ENCODE measurements at places on chromosomes 5 and 9.
A peak's percentile ranks its signal among the peaks of the same experiment; 100 is the strongest.

- DNase-seq: no peak
- peaks cover 37% of the 10 kb centered on the region for H3K4me1 ChIP-seq
- H3K27me3 ChIP-seq: no peaks in the 10 kb centered on the region
- no peak overlapping the region for H3K27ac ChIP-seq
- peaks cover 10% of the 10 kb centered on the region for H3K36me3 ChIP-seq
Observed at GRCh38 chr9:79660615-79661014, 88.8 kb downstream of the TLE4 start.

GRCh38 chr5:172106511-172107356 is 81.3 kb downstream of the STK10 start:
- H3K36me3 ChIP-seq: peaks cover 43% of the 10 kb centered on the region
- peak overlapping the region; percentile 29 for H3K27ac ChIP-seq
- peak; percentile 36 for DNase-seq
- H3K4me1 ChIP-seq: peaks cover 52% of the 10 kb centered on the region

GRCh38 chr5:41157272-41157894 is 55.9 kb downstream of the C6 start:
- no peak overlapping the region for H3K27ac ChIP-seq
- H3K36me3 ChIP-seq: no peaks in the 10 kb centered on the region
- no peaks in the 10 kb centered on the region for H3K27me3 ChIP-seq
- no peak for DNase-seq
- no peaks in the 10 kb centered on the region for H3K4me1 ChIP-seq

GRCh38 chr9:13396418-13396817 is 116.9 kb upstream of the MPDZ start:
- no peak overlapping the region for H3K4me3 ChIP-seq
- no peaks in the 10 kb centered on the region for H3K27me3 ChIP-seq
- no peaks in the 10 kb centered on the region for H3K36me3 ChIP-seq
- H3K4me1 ChIP-seq: no peaks in the 10 kb centered on the region

DNA sequence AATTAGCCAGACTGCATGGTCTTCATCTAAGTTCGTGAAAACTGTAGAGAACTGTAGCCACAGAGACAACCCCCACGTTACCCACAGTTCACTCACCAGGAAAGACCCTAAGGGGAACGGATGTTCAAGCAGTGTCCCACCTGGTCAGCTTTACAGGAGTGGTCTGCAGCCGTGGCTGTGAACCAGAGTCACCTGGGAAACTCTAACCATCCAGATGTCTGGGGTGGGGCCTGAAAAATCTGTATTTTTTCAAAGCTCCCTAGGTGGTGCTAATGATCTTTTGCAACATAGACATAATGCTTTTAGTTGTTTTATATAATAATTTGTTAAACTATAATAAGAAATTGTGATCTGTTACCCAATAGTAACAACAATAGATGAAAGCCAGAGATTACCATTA is 47.7 kb upstream of the ANGPTL2 start:
- no peak for DNase-seq
- no peaks in the 10 kb centered on the region for H3K27me3 ChIP-seq
- no peaks in the 10 kb centered on the region for H3K4me1 ChIP-seq
- no peak overlapping the region for H3K4me3 ChIP-seq
- H3K36me3 ChIP-seq: no peaks in the 10 kb centered on the region

DNA sequence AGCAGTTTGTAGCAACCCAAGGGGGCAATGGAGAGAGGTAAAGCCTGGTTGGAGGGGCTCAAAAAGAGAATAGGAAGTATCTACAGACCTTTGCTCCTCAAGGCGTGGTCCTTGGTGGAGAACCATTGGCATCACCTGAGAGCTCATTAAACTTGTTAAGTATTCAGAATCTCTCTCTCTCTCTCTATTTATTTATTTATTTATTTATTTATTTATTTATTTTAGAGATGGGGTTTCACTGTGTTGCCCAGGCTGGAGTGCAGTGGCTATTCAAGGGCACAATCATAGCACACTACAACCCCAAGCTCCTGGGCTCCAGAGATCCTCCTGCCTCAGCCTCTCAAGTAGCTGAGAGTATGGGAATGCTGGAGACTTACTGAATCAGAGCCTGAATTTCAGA is 193.1 kb upstream of the ADCY2 start:
- DNase-seq: no peak
- no peaks in the 10 kb centered on the region for H3K27me3 ChIP-seq
- H3K4me1 ChIP-seq: no peaks in the 10 kb centered on the region
- H3K27ac ChIP-seq: no peak overlapping the region
- H3K4me3 ChIP-seq: no peak overlapping the region
- H3K36me3 ChIP-seq: no peaks in the 10 kb centered on the region

GRCh38 chr9:16545639-16546038 is 324.8 kb downstream of the BNC2 start:
- DNase-seq: no peak
- no peaks in the 10 kb centered on the region for H3K4me1 ChIP-seq
- H3K27me3 ChIP-seq: no peaks in the 10 kb centered on the region
- no peaks in the 10 kb centered on the region for H3K36me3 ChIP-seq

- no peak for DNase-seq
- H3K27ac ChIP-seq: no peak overlapping the region
- no peaks in the 10 kb centered on the region for H3K27me3 ChIP-seq
- H3K36me3 ChIP-seq: no peaks in the 10 kb centered on the region
- H3K4me3 ChIP-seq: no peak overlapping the region
- no peaks in the 10 kb centered on the region for H3K4me1 ChIP-seq
Observed at GRCh38 chr5:29930316-29930715, 1263.2 kb upstream of the CDH6 start.

DNA sequence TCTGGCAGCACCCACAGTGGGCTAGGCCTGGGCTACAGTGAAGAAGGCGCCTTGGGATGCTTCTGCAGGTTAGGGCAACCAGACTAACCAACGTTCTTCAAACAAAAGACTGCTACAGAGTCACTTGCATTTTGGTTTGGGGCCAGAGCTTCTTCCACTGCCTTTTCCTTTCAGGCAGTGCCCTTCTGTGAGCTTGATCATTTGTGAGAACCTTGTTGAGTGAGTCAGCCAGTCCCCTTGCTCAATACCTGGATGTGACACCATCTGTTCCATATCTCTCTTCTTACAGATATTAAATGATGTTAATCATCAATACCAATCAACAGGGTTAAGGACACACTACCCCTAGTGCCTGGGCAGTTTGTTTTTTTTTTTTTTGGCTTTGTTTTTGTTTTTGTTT is 46.5 kb upstream of the VDAC1 start:
- peaks cover 2% of the 10 kb centered on the region for H3K36me3 ChIP-seq
- no peak for DNase-seq
- H3K27ac ChIP-seq: no peak overlapping the region
- H3K4me3 ChIP-seq: no peak overlapping the region
- H3K27me3 ChIP-seq: no peaks in the 10 kb centered on the region

DNA sequence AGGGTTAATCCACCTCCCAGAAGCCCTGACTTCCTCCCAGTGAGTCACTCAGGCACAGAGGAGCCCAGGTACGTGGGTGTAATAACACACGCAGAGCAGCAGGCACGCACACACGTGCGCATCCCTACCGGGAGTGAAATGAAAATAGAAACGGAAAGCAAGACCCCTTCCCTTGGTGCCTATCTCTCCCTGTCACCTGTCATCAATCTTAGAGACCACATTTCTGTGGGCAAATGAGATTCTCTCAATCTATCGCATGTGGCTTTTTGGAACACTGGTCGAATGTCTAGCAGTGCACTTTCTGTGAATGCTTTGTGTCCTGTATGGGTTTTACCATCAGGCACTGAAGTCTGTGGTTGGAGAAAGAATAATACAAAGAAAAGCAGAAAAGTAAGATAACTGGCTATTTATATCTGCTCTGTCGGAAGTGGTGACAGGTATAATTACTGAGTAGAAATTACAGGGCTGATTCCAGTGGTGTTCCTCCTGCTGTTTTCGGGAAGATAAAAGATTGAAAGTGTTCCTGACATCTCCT is 137.7 kb upstream of the GRIA1 start:
- H3K36me3 ChIP-seq: no peaks in the 10 kb centered on the region
- peaks cover 11% of the 10 kb centered on the region for H3K27me3 ChIP-seq
- H3K27ac ChIP-seq: no peak overlapping the region
- DNase-seq: no peak
- H3K4me3 ChIP-seq: peak overlapping the region; percentile 51

- H3K36me3 ChIP-seq: no peaks in the 10 kb centered on the region
- DNase-seq: no peak
- H3K4me1 ChIP-seq: no peaks in the 10 kb centered on the region
- H3K4me3 ChIP-seq: no peak overlapping the region
Observed at GRCh38 chr5:57745700-57746651, 263.4 kb upstream of the ACTBL2 start.

- H3K36me3 ChIP-seq: no peaks in the 10 kb centered on the region
- peaks cover 45% of the 10 kb centered on the region for H3K4me1 ChIP-seq
- DNase-seq: no peak
- H3K27me3 ChIP-seq: no peaks in the 10 kb centered on the region
Observed at GRCh38 chr5:76303921-76304320, 99.2 kb upstream of the IQGAP2 start.

DNA sequence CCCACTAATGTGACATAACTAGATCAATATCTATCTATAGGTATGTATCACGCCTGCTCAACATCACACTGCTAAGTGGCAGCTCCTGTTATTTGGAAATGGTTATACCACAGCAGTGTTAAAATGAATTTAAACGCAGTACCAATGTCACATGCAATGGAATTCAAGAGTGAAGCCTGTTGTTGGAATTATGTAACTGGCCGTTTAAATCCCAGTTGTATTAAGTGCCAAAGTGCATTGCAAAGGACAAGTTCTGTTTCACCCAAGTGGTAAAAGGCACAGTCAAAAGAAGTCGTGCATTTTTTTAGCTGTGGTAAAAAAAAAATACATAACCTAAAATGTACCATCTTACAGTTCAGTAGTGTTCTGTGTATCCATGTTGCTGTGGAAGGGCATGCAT is 4.3 kb downstream of the NTRK2 start:
- no peak for DNase-seq
- H3K36me3 ChIP-seq: no peaks in the 10 kb centered on the region
- peaks cover 32% of the 10 kb centered on the region for H3K27me3 ChIP-seq
- H3K4me1 ChIP-seq: no peaks in the 10 kb centered on the region
- no peak overlapping the region for H3K27ac ChIP-seq

- DNase-seq: no peak
- H3K27me3 ChIP-seq: no peaks in the 10 kb centered on the region
- H3K4me3 ChIP-seq: no peak overlapping the region
- no peaks in the 10 kb centered on the region for H3K36me3 ChIP-seq
- H3K4me1 ChIP-seq: no peaks in the 10 kb centered on the region
- H3K27ac ChIP-seq: no peak overlapping the region
Observed at GRCh38 chr5:32935283-32935682, 224.2 kb downstream of the NPR3 start.

GRCh38 chr9:72262063-72262462 is 102.9 kb downstream of the ZFAND5 start:
- H3K4me3 ChIP-seq: no peak overlapping the region
- no peak overlapping the region for H3K27ac ChIP-seq
- peaks cover 51% of the 10 kb centered on the region for H3K27me3 ChIP-seq
- no peak for DNase-seq
- H3K36me3 ChIP-seq: no peaks in the 10 kb centered on the region

- H3K4me3 ChIP-seq: no peak overlapping the region
- DNase-seq: no peak
- peaks cover 7% of the 10 kb centered on the region for H3K36me3 ChIP-seq
- H3K4me1 ChIP-seq: peaks cover 9% of the 10 kb centered on the region
- H3K27ac ChIP-seq: no peak overlapping the region
- no peaks in the 10 kb centered on the region for H3K27me3 ChIP-seq
Observed at GRCh38 chr9:37406603-37407401, 15.7 kb upstream of the GRHPR start.

GRCh38 chr9:107614765-107615164 is 125.2 kb upstream of the KLF4 start:
- no peaks in the 10 kb centered on the region for H3K4me1 ChIP-seq
- H3K27me3 ChIP-seq: peaks cover 9% of the 10 kb centered on the region
- H3K4me3 ChIP-seq: no peak overlapping the region
- no peak overlapping the region for H3K27ac ChIP-seq
- DNase-seq: no peak
- H3K36me3 ChIP-seq: no peaks in the 10 kb centered on the region

DNA sequence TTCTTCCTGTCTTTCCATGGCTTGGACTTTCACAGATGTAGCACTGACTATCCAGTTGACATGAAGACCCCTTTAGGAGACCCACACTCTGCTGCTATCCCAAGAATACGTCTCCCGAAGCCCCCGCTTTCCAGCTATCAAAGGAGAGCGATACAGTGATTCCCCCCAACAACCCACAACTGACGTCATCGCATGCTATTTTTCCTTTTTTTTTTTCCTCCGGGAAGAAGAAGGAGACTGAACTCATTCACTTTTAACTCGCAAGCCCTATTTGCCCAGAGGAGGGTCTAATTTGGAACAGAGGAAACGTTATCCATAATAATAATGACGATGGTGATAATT is 2.1 kb downstream of the PAPPA start:
- peaks cover 6% of the 10 kb centered on the region for H3K4me1 ChIP-seq
- H3K36me3 ChIP-seq: no peaks in the 10 kb centered on the region
- H3K27me3 ChIP-seq: peaks cover 84% of the 10 kb centered on the region
- no peak overlapping the region for H3K27ac ChIP-seq
- no peak overlapping the region for H3K4me3 ChIP-seq
- no peak for DNase-seq

GRCh38 chr9:111649016-111649415 is 12.4 kb upstream of the GNG10 start:
- H3K4me1 ChIP-seq: no peaks in the 10 kb centered on the region
- H3K4me3 ChIP-seq: no peak overlapping the region
- H3K27me3 ChIP-seq: no peaks in the 10 kb centered on the region

DNA sequence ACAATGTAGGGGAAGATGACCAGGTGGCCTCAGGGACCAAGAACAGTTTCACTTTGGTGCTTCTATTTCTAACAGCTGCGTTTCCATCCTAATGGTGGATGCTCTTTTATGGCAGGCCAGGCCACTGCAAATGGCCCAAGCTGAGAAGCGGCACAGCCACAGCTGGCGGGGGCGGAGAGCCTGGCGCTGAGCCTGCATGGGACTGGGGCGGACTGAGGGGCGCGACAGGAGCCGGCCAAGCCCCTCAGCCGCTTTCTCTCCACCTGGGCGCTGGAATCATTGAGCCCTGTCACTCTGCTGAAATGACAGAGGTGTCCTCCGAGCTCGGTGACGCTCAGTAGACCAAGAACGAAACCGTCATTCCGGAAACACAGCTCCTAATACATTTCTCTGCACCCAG is 317.3 kb upstream of the PDE4D start:
- DNase-seq: no peak
- no peaks in the 10 kb centered on the region for H3K4me1 ChIP-seq

DNA sequence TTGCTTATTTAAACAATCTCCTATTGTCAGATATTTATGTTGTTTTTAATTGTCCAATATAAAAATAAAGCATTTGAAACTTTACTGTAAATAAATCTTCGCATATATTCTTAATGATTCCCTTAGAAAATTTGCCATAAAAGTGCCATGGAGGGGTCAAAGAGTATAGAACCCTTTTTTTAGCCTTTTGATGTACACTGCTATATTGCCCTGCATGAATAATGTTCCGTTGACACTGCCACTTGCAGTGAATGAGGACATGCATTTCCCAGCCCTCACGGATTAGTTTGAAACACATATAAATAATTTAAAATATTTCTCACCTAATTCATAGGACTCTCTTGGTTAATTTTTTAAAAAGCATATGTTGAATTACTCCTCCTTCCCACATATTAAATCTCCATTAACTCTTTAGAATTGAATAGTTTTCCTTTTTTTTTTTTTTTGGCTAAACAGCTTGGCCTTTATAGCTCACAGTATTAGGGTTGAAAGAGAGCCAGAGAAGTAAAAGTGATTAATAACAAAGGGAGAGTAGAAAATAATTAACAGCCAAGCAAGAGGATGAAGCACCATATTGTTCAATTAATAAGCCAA is 129.8 kb upstream of the SGCD start:
- H3K27me3 ChIP-seq: no peaks in the 10 kb centered on the region
- H3K4me3 ChIP-seq: no peak overlapping the region
- no peak for DNase-seq
- no peaks in the 10 kb centered on the region for H3K4me1 ChIP-seq

GRCh38 chr5:160240350-160240749 is 11.0 kb downstream of the FABP6 start:
- H3K27ac ChIP-seq: no peak overlapping the region
- no peak for DNase-seq
- H3K4me3 ChIP-seq: no peak overlapping the region
- H3K36me3 ChIP-seq: no peaks in the 10 kb centered on the region
- H3K27me3 ChIP-seq: peaks cover 33% of the 10 kb centered on the region

Data from central memory CD8-positive, alpha-beta T cell (primary cell).